Muscle of back (tissue), 13 donors: ENCODE measurements at places on chromosomes 6 and 20. TPM values are rescaled to one million over a fixed set of nuclear protein-coding genes. Genes with fewer than 3 reads are reported as not detected.

DNA sequence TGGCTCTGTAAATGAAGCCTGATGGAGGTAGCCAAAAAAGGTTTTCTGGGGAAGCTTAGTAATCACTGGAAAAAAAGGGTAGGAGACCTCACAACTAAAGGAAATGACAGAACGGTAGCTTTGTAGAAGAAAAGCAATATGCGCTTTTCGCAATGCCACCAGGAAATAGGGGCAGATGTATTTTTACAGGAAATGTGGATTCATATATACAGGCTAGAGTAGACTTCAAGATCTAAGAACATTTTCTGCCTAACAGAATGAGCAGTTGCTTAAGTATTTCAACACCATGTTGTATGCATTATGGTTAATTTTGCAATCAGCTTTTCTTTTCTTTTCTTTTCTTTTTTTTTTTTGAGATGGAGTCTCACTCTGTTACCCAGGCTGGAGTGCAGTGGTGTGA lies 219.6 kb downstream of the CD83 start:
- no peak for DNase-seq

- DNase-seq: no peak
These were observed 103.4 kb upstream of the FOXA2 start for GRCh38 chr20:22687676-22688349.

THEMIS gene
- polyA plus RNA-seq: 0.08 TPM

HLA-DQA1 gene
- 0.89 TPM for polyA plus RNA-seq

- DNase-seq: no peak
These were observed 199.6 kb downstream of the ISM1 start for GRCh38 chr20:13420625-13421024.

DNA sequence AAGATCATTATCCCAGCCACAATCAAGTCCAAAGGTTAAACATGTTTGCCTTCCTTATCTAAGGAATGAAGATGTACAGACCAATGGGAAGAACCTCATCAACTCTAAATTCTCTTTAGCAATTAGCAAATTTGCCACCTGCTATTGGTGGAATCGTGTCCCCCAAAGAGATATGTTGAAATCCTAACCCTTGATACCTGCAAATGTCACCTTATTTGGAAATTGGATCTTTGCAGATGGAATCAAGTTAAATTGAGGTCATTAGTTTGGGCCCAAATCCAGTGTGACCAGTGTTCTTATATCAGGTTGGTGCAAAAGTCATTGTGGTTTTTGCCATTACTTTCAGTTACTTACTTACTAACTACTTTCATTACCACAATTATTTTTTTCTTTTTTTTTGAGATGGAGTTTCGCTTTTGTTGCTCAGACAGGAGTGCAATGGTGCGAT lies 31.3 kb downstream of the KLHL31 start:
- DNase-seq: no peak

CBLN4 gene
- polyA plus RNA-seq: not detected

BEND3 gene
- 3.1 TPM for polyA plus RNA-seq

- DNase-seq: no peak
These were observed 99.5 kb downstream of the CDKAL1 start for GRCh38 chr6:20633566-20634340.

DNA sequence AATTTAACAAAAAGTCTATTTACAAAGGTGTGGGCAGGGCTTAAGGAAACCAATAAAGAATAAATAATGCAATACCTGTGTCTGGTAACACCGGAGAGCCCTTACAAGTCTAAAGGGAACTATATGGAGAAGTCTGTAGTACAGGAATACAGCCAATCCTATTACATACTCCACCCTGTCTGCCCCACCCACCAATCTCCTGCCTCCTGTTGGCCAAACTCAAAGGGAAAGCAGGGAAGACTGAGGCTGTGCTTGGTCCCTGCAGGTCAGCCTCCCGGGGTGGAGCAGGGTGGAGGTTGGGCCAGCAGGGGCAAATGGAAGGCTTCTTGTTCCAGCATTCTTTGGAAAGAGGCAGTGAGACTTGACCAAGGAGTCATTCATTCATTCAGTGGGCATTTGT lies 31.5 kb downstream of the METTL24 start:
- DNase-seq: no peak

GRCh38 chr6:165042912-165043311 lies 266.5 kb downstream of the C6orf118 start:
- no peak for DNase-seq

DNA sequence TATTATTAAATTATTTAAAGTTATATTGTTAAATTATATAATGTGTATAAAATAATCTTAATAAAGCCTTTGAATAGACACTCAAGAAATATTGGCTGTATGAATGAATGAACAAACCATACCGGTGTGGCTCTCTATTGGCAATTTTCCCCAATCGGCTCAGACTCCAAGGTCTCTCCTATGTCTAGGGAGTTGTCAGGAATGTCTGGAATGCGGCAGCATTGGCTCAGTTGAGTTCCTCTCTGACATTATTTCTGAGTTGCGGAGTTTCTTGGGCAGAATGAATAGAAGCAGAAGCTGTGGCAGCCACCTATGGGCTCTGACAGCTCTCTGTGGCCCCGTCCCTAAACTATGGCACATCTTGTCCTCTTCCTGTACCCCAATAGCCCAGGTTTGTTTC lies 111.0 kb downstream of the SOBP start:
- peak; percentile 76 for DNase-seq

DNA sequence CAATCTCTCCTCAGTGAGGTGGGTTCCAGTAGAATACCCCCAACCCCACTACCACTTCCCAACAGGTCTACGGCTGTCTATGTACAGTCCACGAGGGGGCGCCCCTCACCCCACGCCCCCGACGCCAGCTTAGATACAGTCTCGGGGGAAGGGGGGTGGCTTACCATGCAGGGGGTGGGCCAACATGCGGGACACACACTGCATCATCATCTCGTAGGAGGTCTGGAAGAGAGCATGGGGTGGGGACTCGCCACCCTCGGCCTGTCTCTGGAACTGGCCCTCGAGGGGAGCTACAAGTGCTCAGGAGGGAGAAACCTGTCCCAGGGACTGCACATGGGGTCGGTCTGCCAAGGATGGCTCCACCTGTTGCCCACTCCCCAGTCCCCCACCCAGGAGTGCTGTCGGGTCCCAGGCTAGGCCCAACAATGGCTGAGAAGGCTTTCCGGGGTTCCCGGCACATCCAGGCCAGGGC lies 8.5 kb downstream of the MTCH1 start:
- no peak for DNase-seq

PLN gene
- polyA plus RNA-seq: 5.1 TPM

CDSN gene
- not detected for polyA plus RNA-seq

MROH8 gene
- 4.5 TPM for polyA plus RNA-seq

FAXC gene
- 2.3 TPM for polyA plus RNA-seq

GPLD1 gene
- polyA plus RNA-seq: 1.7 TPM

BPIFB4 gene
- 0.29 TPM for polyA plus RNA-seq

- no peak for DNase-seq
These were observed 252.1 kb downstream of the FARS2 start for GRCh38 chr6:5513408-5513807.

- peak; percentile 45 for DNase-seq
These were observed 10.1 kb downstream of the ISM1 start for GRCh38 chr20:13231031-13231752.

DNA sequence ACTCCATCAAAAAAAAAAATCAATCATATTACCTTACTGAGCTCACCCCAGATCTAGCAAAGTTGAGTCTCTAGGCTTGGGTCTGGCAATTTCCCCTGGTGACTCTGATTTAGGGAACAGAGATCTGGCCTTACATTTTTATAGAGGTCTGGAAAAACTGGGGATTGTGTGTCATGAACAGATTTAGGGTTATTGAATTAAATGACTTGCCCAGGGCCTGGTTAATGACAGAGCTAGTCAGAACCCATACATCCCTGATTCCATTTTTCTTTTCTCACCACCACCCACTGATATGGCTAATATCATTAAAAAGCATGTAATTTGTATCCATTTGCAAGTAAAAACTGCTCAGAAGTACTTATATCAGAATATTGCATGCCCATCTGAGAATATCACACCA lies 163.4 kb upstream of the OGFRL1 start:
- no peak for DNase-seq
